ENCODE measurements at places on chromosomes 11 and 22.

- DNase-seq = no peak
These were observed 20.8 kb downstream of the SHANK3 start for GRCh38 chr22:50693462-50693861.

DNA sequence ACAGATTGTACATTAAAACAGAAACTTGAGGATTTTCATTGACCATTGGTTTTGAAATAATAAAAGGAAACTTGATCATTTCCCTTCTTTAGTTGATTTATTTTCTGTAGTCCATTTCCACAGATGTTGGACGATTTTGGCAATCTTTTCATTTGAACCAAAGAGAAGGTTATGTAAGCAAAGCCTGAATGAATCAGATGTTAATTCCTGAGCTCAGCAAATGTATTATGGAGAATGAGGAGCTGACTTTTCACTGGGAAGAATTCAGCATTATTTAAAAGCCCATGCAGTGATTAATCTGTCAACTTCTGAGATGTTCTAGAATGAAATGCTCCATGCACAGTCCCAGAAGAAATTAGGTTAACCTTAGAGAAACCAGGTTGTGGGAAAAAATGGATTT is 29.0 kb downstream of the ELMOD1 start:
- DNase-seq = no peak

GRCh38 chr11:118415062-118415738 is 13.8 kb downstream of the ATP5MG start:
- no peak for DNase-seq

GRCh38 chr11:31799435-31800397 is 11.4 kb downstream of the PAX6 start:
- DNase-seq = no peak

DNA sequence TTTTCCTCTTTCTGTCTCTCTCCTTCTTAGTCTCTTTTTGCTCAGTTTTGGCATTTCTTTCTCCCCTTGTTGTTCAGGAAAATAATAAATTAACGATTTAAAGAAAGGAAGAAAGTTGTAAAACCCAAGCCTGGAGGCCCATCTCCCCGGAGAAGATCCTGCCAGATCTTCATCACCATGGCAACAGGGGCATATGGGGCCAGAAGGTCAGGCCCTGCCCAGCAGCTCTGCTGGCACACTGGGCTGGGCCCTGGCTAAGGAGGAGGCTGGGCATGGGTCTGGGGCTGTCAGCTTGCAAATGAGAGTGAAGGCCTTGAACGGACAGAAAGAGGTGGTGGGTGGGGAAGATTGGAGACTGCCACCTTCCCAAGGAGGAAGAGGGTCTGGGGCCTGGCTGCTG is 2.8 kb downstream of the LRRC10B start:
- DNase-seq = no peak

GRCh38 chr22:19874307-19875060 is 19.8 kb upstream of the GNB1L start:
- DNase-seq = no peak

DNA sequence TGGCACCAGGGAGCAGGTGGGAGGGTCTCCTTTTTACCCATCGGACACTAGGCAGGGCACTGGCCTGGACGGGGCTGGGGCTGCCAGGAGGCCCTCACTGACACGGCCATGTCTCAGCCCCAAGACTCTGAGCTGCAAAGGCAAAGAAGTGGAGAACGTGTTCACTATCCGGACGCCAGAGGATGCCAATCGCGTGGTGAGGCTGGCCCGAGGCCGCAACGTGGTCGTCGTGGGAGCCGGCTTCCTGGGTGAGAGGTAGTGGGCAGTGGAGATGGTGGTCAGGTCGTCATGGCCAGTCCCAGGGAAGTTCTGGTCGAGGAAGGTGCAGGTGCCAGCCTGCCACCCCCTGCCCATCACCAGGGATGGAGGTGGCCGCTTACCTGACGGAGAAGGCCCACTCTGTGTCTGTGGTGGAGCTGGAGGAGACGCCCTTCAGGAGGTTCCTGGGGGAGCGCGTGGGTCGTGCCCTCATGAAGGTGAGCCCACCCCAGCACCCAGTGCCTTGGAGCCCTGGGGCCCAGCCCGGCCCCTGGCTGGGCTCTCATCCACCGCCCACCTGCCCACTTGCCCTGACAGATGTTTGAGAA is 5.7 kb upstream of the LZTR1 start:
- no peak for DNase-seq

- DNase-seq = no peak
These were observed 77.4 kb upstream of the YWHAH start for GRCh38 chr22:31866918-31867317.

DNA sequence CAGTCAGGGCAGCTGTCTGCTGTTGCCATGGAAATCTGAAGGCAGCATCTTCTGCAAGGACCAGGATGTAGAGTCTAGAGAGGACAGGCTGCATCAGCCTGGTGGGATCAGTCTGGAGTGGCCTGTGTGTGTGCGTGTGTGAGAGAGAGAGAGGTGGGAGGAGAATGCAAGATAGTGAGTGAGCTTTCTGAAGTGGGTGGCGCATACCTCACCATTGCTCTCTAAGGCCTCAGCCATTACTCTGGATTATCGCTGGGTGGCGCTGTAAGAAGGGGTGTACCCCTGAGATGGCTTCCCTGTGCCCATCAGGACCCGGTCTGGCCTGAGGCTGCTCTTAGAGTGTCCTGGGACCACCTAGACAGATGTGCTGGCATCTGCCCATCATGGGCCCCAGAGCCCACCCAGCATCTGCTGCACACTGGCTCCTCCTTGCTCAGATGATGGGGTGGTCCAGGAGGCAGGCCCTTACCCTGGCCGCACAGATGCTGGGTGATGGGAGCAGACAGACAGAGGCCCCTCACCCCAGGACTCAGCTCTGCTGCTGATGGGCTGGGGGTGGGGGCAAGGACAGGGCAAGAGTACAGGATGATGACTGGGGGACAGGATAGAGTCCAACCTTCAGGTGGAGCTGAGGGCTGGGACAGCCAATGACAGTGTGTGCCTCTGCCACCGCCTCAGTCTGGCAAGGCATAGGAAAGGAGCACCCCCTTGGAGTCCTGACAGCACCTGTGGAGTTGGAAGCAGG is 25.7 kb upstream of the TUB start:
- DNase-seq = no peak

- no peak for DNase-seq
These were observed 132.7 kb upstream of the CADM1 start for GRCh38 chr11:115636753-115637527.

GRCh38 chr22:30857791-30858190 is 110.8 kb downstream of the MORC2 start:
- no peak for DNase-seq

DNA sequence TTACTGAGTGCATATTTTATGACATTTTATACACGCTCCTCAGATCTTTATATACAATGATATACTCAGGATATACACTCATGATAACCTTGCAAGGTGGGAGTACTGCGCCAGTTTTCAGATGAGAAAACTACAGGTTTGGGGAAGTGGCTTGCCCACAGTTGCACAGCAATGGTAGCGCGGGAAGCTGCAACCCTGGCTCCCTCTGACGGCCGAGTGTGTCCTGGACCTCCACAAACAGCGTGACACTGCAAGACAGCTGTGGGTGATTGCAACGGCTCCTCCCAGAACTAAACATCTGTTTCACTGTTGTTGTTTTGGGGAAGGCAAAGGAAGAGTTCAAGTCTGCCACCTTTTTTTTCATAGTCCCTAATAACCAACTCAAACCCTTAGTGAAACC is 47.0 kb downstream of the PACSIN2 start:
- DNase-seq = no peak

GRCh38 chr11:2208691-2209369 is 37.2 kb upstream of the TH start:
- DNase-seq = no peak

DNA sequence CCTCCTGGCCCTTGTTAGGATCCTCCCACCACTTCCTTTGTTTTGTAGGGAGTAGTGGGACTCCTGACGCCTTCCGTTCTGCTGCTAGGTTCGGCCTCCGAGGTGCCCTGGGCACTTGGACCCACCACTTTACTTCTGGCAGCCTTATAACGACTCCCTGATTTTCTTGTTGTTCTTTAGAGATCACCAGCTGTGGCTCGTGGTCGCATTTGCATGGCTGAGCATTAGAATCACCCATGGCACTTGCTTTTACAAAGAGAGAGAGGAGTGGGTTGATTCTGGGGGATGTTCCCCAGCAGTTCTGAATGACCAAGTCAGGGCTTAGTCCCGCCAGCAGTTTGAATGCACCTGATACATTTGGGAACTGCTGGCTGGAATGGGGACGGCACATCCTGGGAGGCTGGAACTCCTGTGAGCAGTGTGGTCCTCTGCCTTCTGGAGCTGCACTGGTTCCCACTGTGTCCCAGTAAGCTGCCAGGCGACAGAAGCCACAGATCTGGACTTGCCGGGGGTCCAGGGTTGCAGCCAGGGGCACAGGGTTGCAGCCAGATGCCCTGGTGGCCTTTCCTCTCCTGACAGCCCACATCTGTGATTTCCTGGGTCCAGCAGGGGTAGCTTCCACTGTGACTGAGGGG is 4.1 kb downstream of the TUB start:
- DNase-seq = no peak

GRCh38 chr11:9004183-9004926 is 554 bp upstream of the NRIP3 start:
- DNase-seq = no peak

DNA sequence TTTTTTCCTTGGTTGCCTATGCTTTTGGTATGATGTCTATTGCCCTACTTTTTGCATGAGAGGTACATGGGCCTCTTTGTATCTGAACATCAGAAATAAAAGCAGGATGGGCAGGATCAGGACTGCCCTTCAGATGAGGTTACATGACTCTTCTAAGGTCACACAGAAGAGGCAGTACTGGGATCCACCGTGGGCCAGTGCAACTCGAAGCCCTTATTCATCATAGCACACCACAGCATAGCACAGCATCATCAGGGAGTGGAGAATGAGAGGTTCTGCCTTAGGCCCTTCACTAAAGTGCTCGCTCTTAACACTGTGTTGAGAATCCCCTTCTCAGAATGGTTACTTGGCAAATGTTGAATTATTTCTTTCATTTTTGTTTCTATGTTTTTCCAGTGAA is 88.3 kb downstream of the C22orf31 start:
- no peak for DNase-seq

- DNase-seq = no peak
These were observed 36.4 kb upstream of the MUC5AC start for GRCh38 chr11:1121331-1121812.

DNA sequence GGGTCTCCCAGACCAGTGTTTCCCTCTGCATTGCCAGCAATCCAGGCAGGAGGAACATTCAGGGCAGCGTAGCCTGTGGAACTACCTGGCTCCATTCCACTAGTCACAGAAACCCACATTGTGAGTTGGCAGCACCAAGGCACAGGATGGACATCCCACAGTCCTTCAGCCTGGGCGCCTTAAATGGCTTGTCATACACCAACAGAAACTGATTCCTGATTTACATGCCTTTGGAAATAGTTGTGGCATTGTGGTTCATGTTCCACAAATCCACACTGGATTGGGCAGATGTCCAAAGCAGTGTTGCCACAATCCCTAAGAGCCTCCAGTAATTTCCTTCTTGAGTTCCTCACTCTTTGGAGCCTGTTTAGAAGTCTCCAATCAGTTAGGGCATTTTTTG is 225.6 kb downstream of the BLID start:
- no peak for DNase-seq

DNA sequence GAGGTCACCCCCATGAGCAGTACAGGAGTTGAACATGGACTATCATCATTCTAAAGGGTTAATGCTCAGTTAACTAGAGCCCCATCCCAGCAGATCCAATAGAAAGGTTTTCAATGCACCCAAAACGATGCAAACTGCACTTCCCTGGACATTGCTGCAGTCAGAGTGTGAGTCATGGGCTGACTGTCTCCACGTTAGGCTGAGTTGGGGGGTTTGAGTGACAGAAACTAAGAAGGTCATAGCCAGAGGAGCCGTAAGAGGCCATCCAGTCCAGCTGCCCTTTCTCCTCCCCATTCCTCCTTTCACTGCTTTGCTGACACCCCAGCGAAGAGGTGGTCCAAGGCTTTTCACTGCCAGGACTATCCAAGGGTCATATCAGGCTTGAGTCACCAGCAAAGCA is 10.5 kb upstream of the OR2AT4 start:
- no peak for DNase-seq

DNA sequence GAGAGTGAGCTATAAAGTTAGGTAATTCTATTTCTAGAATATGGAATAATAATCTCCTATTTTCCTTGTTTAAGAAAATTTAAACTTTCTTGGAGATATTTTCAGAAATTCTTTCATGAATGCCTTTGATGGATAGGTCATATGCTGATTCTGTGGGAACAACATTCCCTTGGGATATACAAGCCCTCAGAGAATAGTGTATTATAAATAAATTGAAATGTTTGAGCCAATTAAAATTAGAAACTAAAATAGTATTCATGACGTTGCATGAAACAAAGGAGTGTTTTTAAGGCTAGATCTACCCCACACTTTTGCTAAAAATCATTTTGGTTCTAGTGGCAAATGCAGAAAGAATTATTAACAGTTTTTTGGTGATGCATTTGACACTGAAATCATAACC is 269.3 kb upstream of the ANO3 start:
- no peak for DNase-seq

- no peak for DNase-seq
These were observed 86.3 kb upstream of the LRRC55 start for GRCh38 chr11:57095417-57095816.

GRCh38 chr11:124918950-124919349 is at the start of gene HEPN1:
HEPN1 (plus strand) TSS chr11:124919250.
- no peak for DNase-seq

- no peak for DNase-seq
These were observed 57.2 kb downstream of the PPFIBP2 start for GRCh38 chr11:7570938-7571521.

DNA sequence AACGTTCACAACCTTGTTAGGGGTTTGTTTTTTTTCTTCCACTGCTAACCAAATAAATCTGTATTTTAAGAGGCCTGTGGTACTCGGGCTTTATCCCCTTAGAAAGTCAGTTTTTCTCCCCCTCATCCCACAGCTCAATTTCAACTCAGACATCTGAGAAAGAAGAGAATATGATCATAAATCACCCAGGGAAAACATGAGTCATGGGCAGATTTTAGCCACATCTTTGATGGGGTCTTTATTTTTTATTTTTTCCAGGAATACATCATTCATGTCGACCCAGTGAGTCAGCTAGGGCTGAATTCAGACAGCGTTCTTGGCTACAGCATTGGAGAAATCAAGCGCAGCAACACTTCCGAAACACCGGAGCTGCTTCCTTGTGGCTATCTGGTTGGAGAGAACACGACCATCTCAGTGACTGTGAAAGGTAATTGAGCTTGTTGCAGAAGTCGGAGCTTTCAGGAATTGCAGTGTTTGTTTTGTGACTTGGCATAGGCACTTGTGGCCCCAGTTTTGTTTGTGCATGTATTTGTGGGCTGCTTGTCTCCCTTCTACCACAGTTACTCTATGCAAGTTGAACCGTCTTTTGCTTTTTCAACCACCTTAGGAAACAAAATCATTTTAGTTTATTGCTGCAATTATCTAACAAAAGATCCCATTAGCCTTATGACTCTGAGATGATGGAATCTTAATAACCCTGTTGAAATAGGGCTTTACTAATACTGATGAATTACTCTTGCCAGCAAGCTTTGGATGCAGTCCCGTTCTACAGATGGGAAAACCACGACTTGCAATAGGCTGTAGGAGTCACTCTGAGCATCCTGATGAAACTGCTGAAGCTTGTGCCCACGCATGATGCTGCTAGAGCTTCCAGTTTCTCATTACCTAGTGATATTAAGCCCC is 62.7 kb downstream of the DBX1 start:
- no peak for DNase-seq
